ENCODE measurements at places on chromosomes 2 and 18. TPM values are rescaled to one million over a fixed set of nuclear protein-coding genes. Genes with fewer than 3 reads are reported as not detected.

DNA sequence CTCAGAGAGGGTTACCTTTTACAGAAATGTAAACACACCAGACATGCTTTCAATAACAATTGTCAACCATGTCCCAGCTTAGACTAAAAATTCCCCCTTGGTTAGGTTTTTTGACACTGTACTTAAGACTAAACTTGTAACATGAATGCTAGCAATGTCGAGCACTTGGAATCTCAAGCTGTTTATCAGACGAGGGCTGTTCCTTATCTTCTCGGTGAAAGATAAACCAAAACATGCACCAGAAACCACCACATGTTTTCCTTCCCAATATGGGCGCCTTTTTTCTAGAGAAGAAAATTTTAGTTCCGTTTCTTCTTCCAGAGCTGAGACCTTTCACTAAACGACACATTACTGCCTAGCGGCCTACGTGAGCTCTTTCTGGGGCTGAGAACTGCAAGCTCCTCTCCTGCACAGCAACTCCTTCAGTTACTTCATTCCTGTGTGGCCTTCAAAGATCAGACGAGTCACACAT lies 42.4 kb upstream of the ACKR3 start:
- no peak for DNase-seq

GRCh38 chr2:239187464-239188253 lies 213.2 kb downstream of the HDAC4 start:
- DNase-seq = no peak

GRCh38 chr2:48721158-48721557 lies 34.4 kb downstream of the LHCGR start:
- DNase-seq = no peak

- no peak for DNase-seq
These were observed 571.7 kb upstream of the ACVR2A start for GRCh38 chr2:147273106-147273505.

DNA sequence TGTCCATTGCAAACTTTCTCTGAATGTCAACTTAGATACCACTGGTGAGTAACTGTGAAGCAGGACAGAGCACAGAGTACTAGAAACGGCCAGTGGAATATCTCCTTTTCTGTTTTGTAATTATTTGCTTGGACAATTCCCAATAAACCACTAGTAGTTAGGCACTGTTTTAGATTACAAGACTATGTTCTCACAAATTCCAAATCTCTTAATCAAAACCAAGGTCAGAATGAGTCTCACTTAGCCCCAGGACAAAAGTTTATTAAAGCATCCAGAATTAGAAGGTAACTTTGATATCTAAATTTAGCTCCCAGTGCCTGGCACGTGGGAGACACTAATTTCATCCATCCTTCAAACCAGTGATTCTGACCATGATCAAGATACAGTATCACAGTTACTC lies 89.0 kb downstream of the ZNF521 start:
- DNase-seq = no peak

DNA sequence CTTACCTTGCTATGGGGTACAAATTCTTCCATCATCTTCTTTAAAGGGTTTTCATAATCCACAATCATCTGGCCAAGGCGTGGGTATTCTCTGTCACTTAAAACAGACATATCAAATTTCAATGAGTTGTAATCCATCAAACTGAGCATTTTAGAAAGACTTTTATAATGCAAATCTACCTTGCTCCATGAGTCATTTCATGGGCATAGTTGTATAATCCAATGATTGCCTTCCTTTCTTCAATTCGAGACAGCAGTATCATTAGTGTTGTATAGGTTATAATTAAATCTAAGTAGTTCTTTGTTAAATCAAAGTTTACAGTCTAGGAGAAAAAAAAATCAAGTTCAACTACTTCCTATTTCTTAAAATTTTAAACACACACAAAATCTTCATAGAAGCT lies 36.3 kb downstream of the NCKAP1 start:
- DNase-seq = no peak

DNA sequence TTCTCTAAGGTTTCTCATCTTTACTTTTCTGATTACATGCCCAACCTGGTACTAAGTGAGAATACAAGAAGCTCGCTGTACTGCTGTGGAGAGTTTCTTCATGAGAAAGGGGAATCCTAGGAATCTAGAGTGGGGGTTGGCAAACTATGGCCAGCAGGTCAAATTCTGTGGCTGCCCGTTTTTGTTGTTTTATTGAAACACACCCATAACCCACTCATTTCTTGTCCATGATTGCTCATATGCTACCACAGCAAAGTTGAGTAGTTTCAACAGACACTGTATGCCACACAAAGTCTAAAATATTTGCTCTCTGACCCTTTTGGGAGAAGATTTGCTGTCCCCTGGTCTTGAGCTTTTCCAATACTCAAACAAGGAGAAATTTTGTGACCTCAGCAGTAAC lies 58.8 kb downstream of the C2orf74 start:
- DNase-seq = no peak

GRCh38 chr2:177335917-177336450 lies 56.6 kb upstream of the AGPS start:
- DNase-seq = no peak

DNA sequence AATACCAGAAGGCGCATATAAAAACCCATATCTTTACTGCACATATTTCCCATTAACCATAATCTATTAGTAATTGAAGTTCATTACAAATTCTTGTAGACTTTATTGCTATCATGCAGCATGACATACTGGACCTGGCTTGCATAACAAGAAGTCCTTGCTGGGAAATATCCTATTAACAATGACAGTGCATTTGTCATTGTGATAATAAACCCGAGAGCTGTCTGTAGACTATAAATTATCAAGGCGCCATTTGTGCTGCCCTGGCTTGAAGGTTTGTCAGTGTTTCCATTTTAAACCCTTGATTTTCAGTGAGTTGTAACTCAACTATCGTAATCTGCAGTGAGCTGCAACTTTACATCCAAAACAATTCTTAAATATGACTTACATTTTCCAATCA lies 59.0 kb downstream of the HNMT start:
- no peak for DNase-seq

GRCh38 chr2:162636206-162636728 lies 202.3 kb downstream of the KCNH7 start:
- DNase-seq = no peak

DNA sequence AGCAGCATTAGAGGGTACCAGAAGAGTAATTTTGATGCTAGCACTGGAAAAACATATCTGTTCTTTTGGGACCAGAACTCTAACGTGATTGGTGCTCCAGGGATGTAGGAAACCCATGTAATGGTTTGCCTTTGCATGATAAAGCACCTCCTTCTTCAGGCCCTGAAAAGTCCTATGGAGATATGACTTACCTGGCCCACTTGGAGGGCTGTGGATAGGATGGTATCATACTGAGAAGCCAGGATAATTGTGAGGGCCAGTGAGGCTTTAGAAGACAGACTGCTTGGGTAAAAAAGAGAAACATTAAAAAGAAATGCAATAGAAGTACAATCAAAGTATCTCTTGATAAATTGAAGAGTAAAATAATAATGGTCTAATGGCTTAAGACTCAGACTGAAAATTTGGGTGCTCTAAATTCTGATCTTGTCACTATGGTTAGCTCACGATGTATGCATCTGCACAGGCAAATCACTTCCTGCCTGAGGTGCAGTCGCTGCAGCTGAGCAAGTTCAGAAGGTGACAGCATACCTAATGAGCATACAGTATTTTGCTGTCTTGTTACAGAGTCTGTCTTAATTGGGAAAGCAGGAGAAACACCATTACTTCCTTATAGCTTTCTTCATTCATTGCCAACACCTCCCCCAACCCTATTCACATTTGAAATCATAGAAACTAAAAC lies 371.5 kb downstream of the NUP35 start:
- no peak for DNase-seq

- no peak for DNase-seq
These were observed 10.2 kb downstream of the IL18R1 start for GRCh38 chr2:102365763-102366162.

DNA sequence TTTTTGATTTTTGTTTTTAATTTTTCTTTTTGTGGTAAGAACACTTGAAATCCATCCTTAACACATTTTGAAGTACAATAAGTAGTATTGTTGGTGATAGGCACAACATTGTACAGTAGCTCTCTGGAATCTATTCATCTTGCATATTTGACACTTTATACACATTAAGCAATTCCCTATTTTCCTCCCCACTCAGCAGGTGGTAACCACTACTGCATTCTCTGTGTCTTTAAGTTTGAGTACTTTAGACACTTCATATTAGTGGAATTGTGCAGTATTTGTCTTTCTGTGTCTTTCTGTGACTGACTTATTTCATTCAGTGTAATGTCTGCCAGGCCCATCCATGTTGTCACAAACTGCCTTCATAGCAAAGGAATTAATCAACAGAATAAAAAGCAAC lies 471.7 kb upstream of the CDH20 start:
- no peak for DNase-seq

DNA sequence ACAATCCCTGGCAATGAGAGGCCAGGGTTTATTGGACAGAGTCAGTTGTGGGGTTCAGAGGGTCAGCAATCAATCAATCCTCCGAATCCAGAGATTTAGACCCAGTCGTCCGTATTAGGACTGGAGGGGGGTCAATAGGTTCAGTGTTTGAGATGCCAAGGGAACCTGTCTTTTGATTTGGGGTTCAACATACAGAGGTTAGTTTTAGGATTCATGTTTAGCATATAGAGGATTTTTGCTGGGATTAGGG lies 292 bp downstream of the GMPPA start:
- DNase-seq = no peak

DNA sequence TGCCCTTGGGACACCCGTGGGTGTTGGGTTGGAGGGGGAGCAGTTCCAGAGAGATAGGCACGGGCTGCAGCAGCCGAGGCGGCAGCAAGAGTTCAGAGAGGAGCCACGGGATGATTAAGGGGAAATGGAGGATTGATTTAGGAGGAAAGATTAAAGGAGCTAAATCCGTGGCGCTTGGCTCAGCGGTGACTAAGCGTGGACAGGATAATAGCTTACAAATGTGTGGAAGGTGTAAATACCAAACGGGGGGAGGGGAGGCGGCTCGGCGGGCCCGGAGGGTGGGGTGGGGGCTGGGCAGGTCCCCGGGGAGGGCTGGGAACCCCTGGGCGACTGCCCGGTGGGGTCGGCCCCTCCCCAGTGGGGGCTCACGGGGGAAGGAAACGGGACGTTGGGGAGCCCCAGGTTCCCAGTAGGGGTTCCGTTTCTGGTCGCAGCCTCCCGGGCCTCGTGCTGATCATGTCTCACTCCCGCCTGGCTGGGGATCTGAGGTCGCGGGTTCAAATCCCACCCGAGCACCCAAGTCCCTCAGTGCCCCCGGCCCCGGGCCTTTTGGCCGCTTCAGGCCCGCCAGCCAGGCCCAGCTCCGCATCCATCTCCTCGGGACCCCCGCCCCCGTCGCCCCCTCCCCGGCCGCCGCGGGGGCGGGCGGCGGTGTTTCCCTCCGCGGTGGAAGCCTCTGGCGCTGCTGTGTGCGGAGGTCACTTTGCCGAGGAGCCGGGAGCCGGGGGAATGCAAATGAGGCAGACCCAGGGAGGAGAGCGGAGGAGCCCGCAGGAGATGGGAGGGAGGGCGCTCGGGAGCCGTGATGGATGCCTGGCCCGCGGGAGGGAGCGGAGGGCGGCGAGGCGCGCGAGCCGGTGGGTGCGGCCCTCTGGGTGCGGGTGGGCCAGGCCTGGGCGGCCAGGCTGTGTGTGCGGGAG lies 8.1 kb downstream of the ASIC4 start:
- no peak for DNase-seq

DNA sequence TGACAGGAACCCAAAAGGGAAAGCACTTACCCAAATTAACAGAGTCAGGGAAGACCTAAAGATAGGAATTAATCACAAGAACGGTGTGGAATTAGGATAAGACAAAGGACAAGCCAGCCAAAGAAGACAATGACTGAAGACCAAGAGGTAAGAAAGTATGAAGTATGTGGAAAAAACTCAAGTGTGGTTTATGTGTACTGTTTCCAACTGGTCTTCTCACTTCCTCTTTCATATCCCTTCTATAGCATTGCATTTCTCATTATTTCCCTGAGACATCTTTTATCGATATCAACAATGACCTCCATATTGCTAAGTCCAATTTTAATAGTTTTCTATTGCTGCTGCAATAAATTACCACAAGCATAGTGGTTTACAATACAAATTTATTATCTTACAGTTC lies 313.5 kb upstream of the SLC39A10 start:
- no peak for DNase-seq

DNA sequence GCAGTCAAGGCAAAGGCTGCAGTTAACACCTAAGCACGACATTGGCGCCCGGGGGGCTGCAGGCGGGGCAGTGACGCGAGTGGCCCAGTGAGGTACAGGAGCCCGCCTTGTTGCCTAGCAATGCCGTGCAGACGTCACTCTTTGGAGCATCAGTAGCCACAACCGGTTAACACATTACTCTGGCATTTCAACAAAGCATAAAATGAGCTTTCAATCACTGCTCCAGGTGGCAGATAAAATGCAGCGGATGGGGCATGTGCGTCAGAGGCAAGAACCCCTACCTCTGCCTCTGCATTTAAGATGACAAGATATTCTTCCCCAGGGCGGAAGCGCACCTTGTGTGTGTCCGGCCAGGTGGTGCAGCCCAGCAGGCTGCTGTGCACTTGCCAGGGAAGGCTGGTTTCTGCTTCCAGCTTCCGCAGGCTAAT lies 139.4 kb downstream of the MTCL1 start:
- DNase-seq = no peak

- DNase-seq = no peak
These were observed 3.0 kb upstream of the RPL37A start for GRCh38 chr2:216495656-216496055.

GRCh38 chr2:54559593-54560145 lies 103.5 kb downstream of the SPTBN1 start:
- DNase-seq = peak; percentile 61

- no peak for DNase-seq
These were observed 242.0 kb downstream of the HDAC4 start for GRCh38 chr2:239158641-239159475.

DNA sequence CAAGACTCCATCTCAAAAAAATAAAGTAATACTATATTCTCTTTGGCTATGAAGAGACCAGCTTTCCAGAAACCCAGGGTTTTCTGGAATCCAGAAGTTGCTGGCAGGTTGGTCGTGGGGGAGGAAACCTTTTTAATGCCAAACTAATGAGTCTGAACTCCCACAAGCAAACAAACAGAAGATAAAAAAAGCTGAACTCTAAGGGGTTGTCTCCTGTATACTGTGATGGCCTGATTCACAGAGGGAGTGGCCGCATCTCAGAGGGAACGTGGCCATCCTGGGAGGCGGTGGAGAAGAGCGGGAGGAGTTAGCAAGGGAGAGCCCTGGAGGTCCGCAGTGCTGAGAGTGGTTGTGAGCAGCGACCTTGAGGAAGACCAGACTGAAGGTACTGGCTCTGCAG lies 36.1 kb downstream of the LIMS1 start:
- no peak for DNase-seq

- DNase-seq = peak; percentile 24
These were observed 48.8 kb downstream of the RABL2A start for GRCh38 chr2:113675875-113676274.

ARMC9 gene
- polyA plus RNA-seq = 4.0 TPM

INO80B gene
- 16.5 TPM for polyA plus RNA-seq

SPATA3 gene
- polyA plus RNA-seq = not detected

EPAS1 gene
- polyA plus RNA-seq = 46.4 TPM

RUFY4 gene
- polyA plus RNA-seq = not detected

GEN1 gene
- 9.7 TPM for polyA plus RNA-seq

UGT1A10 gene
- polyA plus RNA-seq = not detected

PAX8 gene
- polyA plus RNA-seq = 6.0 TPM

PLB1 gene
- polyA plus RNA-seq = 2.2 TPM

CCDC68 gene
- 0.49 TPM for polyA plus RNA-seq
